ENCODE measurements at places on chromosomes 16 and 17.

- ATAC-seq, result no peak
Observed at GRCh38 chr16:13510425-13511151, 409.4 kb upstream of the ERCC4 start.

GRCh38 chr16:50846511-50846910 is 104.6 kb downstream of the CYLD start:
- no peak for ATAC-seq

DNA sequence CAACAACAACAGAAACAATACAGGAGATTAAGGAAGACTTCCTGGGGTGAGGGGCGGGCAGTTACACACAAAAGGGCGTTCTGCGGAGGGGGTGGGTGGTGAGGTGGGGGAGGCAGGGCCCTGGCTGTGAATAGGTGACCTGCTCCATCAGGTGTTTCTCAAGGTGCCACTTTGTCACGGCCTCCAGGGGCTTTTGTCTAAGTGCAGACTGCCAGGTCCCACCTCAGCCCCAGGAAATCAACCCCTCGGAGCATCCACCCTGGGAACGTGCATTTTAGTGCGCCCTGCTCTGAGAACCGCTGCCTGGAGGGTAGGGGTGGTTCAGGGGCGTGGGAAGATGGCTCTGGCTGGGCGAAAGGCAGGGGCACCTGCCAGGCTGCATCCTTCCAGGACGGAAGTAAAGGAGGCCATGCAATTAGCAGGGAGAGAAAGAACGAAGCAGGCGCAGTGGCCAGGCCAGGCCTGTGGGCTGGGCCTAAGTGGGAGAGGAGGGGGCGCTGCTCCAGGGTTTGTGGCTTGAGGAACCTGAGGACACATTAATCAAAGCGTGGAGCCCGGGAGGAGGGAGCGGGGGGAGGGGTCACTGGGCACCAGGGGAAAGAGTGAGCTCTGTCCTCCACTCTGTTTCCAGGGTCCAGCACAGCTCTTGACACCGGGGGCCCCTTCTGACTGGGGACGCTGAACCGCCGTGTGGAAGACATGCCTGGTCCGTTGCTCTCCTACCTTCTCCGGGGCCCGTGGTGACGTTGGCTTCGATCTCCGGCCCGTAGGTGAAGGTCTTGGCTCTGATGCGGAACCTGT is 49.4 kb upstream of the CDC42EP4 start:
- no peak for ATAC-seq

DNA sequence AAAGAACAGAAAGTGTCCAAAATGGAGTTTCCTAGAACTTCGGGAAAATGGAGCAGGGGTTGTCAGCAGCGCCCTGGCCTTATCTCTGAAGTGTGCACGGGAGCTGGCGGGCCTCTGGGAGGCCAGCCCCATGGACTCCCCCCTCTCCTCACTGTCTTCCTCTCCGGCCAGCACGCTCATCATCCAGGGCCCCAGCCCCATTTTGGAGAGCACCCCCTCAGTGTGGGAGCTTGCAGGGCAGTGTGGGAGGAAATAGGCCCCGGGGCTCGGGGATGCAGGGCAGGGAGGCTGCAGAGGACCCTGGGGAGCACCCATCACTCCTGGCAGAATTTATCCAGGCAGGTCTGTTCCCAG is 4.9 kb upstream of the PABPN1L start:
- ATAC-seq, result no peak

DNA sequence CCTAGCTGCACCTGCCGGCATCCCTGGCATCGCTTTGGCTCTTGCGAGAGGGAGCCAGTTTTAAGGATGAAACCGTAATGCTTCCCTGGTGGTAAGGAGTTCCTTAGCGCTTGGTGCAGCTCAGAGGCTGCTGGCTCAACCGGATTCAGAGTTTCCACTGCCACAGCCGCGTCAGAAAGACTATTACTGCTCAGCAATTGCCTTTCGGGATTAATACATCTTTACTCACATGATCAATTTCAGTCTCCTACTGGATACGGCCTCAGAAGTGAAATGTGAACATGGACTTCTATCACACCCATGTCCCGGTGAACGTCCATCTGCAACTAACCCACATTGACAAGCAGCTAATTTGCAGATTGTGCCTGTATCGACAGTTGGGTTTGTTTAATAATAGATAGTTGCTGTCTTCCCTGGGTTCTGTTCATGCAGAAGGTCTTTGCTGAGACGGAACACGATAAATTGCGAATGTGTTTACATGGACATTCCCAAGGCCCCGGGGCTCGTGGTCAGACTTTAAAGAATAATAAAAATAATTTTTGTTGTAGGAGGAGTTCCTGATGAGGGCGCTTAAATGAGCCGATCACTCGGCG is 175.4 kb downstream of the ENGASE start:
- ATAC-seq, result no peak
